ENCODE measurements at places on chromosomes 16 and 17.

DNA sequence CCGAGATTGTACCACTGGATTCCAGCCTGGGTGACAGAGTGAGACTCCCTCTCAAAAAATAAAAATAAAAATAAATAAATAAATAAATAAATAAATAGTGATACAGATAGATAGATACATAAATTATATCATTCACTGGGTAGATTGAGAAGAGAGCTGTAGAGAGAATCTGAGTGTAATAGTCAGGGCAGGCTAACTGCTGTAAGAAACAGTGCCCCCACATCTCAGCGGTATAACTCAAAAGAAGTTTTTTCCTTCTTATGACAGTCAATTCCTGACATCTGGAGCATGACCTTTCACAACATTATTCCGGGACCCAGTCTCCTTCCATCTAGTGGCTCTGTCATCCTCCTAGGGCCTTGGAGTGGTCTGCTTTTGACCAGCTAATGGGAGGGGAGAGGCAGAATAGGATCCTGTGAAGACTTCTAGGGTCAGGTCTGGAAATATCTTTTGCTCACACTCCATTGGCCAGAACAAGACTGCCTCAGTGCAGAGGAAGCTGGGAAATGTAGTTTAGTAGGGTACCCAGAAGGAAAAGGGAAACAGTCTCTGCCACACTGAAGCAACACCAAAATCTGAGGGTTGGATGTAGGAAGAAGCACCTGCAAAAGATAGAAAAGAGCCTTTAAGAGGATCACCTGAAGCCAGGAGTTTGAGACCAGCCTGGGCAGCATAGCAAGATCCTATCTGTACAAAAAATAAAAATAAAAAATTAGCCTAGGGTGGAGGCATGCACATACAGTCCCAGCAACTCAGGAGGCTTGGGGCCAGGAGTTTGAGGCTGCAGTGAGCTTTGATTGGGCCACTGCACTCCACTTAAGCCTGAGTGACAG, 3.0 kb upstream of the QPRT start:
- DNase-seq: no peak

DNA sequence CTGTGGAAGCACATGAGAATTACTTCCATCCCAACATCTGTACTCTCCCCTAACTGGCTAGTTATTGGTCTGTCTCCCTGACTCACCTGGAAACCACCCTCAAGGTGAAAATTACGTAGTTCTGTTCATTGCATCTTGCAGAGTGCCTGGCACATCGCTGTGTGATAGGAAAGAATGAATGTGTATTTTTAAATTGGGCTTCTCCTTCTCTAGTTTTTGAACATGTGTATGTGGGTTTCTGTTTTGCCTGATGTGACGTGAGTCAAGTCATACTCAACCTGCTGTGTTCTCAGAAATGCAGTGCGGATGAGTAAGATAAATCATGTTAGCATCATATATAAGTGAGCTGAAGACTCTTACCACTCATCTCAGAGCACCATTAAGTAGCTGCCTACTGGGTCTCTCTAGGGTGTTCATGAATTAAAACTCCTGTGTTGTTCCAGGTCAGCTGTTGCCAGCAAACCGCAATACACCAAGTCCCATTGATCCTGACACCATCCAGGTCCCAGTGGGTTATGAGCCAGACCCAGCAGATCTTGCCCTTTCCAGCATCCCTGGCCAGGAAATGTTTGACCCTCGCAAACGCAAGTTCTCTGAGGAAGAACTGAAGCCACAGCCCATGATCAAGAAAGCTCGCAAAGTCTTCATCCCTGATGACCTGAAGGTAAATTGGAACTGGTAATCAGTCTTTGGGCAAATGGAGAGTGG, 50.2 kb downstream of the HLF start:
- DNase-seq: no peak

DNA sequence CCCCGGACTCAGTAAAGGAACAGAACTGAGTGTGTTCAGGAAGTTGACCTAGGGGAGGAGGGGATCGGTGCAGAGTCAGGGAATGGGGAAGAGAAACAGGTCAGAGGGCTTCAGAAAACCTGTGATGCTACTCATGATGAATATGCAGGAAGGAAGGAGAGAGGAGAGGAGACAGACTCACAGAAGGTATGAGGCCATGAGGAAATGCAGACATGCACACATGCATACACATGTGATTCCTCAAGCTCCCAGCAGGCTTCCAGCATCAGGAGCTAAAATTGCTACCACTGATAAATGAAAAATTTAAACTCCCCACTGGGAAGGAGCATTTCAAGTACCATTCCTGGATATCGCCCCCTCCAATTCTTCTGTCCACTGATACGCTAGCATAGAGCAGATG, 262.6 kb downstream of the SLC39A11 start:
- DNase-seq: no peak

DNA sequence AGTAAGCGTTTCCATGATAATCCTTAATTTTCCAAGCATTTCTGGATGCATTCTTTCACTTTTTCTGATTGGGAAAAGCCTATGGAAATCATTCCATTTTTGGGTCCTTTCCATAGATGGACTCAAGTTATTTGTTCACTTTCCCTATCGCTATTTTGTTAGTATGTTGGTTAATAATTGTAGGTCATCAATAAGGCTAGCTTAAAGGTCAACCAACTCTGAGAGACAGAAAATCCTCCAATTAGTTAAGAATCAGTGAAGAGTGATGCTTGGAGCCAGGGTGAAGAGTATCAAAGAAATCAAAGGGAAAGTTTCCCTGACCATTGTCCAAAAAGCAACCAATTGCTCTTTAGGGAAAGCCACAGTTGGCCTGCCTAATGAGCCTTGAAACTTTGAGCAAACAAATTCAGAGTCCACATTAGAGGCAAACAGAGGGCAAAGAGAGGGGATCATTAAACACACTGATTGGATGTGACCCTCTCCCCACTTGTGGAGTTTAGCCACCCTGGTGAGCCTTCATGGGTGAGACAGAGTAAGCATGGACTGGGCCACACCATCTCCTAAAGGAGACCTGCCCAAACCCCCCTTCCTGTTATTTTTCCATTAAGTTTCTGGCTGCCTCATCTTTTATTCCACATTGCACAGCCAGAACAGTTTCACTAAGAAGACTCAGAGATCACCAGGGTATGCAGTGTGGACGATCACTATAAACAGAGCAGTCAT, 133.4 kb upstream of the DYNLRB2 start:
- no peak for DNase-seq

DNA sequence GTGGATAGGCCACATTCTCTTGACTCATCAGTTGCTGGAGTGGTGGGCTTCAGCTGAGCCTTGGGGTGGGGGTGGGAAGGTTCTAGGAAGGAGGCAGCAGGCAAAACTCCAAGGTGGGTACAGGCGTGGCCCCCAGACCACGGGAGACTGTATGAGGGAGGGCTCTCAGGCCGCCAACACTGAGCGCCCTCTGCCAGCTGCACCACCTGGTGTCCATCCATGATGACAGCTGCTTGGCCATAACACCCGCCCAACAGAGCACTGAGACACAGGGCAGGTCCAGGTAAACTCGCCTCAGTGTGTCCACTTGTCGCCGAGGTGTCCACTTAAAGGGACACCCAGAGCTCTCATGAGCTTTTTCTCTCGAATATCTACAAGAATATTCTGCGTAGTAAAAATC, 133.5 kb downstream of the C16orf95 start:
- no peak for DNase-seq

GRCh38 chr17:74305865-74306654, 20.0 kb upstream of the KIF19 start:
- DNase-seq: no peak

DNA sequence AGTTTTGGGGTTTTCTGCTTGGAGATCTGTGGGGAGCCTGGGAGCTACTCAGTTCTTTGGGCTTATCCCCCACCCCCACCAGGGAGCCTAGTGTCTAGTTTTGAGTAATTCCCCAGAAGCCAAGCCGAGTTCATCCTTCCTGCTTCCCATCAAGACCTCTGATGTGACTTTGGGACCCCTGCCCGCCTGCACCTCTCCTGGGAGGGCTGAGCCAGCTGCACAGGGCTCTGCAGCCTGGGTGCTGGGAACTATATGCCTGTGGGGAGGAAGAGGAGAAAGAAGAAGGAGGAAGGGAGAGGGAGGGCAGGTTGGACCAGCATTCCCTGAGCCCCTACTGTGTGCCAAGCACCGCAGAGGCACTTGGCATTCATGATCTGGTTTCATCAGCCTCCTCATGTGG, 178.9 kb downstream of the TMEM132E start:
- no peak for DNase-seq

- no peak for DNase-seq
These were observed 341.4 kb downstream of the FOXL1 start for GRCh38 chr16:86919578-86920305.

GRCh38 chr17:16286009-16286946, 67.0 kb downstream of the CENPV start:
- DNase-seq: no peak

DNA sequence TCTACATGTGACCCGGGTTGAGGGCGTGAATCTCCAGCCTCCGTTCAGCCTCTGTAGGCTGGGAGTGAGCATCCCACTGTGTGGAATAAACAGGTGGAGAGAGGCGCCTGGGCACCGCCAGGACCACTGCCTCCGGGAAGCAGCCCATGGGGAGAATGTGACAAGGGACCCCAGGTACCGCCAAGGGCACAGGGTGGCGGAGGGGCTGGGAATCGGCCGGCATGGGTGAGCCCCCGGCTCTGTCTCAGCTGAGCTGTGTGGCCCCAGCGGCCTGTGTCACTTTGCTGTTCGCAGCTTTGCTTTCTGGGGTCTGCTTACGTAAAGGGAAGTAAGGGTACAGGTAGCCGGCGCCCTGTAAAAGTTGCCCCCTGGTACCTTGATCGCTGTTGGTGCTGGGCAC, 11.5 kb downstream of the GSE1 start:
- no peak for DNase-seq

- DNase-seq: peak; percentile 46
These were observed 1.9 kb upstream of the UTP6 start for GRCh38 chr17:31903401-31903800.

- DNase-seq: no peak
These were observed 164.8 kb downstream of the HAPSTR1 start for GRCh38 chr16:9256196-9256595.

GRCh38 chr16:73047536-73048291, at the start of gene ZFHX3:
Gene ZFHX3 (minus strand): TSS chr16:73048128. CDS start chr16:72960145, 87,983 bp downstream.
- no peak for DNase-seq

- peak; percentile 86 for DNase-seq
These were observed 755 bp downstream of the PIEZO1 start for GRCh38 chr16:88784074-88784855.

DNA sequence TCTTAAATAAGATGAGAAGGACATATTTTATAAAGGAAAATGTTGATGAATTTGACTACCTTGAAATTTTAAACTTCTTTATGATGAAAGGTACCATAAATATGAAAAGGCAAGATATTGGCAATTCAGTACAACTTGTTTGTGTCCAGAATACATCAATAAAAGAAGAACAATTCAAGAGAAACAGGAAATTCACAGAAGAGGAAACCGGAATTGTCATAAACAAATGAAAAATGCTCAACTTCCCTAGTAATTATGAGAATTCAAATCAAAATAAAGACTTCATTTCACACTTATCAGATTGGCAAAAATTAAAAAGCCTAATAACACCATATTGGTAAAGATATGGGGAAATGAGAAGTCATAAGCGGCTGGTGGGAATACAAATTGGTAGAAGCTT, 54.3 kb downstream of the WSB1 start:
- no peak for DNase-seq

DNA sequence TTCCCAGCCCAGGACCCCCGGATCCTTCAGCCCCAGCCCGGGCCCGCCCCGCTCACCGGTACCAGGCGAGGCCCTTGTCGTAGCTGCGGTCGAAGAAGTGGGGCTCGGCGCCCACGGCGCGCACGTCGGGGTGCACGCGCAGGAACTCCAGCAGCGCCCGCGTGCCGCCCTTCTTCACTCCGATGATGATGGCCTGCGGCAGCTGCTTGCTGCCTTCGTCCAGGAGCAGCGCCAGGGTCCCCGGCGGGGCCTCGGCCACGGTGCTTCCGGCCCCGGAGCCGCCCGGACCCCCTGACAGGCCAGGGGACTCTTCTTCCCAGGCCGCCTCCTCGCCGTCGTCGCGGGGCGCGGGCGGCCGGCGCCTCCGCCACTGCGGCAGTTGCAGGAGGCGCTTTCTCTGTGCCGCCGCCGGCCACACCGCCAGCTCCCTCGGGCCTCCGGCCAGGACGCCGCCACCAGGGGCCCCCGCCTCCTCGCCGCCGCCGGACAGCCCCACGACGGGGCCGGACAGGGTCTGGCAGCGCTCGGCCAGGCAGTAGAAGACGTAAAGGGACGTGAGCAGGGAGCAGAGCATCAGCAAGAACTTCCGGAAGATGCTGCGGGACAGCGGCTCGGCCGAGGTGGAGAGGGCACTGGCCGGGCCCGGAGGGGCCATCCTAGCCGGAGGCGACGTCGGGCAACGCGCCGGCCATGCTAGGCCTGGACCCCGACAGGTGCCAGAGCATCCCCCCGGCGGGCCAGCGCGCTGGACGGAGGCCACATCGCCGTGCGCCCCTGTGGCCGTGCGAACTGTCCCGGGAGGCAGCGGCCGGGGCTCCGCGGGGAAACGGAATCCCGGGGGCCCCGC, 1.0 kb downstream of the HS3ST3A1 start:
- DNase-seq: no peak

GRCh38 chr16:52861614-52862022, 191.1 kb downstream of the CHD9NB start:
- no peak for DNase-seq

DNA sequence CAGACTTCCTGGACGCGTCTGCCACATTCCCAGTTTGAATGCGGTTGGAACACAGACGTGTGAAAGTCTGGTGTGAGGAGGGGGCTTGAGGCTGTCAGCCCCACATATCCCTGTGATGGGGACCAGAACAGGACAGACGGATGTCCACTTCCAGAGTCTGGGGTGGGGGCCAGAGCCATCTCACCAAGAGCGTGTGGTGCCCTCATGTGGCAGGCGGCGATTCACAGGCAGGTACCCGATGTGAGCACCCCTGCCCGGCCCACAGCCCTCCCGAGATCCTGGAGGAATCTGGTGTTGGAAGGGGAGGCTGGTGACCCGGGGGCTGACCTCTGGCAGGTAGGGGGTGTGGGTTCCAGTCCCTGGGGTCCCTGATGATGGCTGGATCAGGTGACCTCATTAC, 51.5 kb downstream of the ENGASE start:
- DNase-seq: no peak

DNA sequence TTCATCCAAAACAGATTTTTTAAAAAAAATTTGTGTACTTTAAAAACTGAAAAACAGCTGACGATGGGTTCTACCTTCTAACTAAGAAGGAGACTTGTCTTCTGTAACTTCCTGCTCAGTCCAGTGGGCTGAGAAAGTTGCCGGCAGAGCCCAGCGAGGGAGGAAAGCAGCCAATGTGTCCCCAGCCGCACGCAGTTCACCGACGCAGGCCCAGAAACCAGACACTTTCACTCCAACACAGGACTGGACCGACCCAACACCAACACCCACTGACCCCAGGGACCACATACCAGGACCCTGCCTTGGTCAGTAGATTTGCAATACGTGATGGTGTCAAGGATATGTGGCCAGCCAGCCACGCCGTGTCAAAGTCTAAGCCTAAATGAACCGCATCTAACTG, 25.6 kb downstream of the TRAP1 start:
- no peak for DNase-seq

DNA sequence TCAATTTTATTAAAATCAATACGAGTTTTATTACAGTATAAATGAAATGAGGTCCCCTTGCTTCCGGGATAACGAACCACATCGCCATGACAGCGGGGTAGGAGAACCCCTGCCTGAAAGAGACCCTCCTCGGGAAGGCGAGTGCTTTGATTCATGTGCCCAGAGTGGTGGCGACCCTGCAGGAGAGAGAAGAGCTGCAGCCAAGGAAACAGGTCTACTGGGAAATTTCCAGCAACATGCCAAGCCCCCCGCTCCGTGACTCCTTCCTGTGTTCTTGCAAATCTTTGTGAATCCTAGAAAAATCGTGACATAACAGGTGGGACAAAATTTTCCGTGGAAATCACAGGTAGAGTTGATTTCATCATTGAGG, 162.5 kb downstream of the WSCD1 start:
- DNase-seq: no peak

- DNase-seq: no peak
These were observed 601.7 kb downstream of the MAF start for GRCh38 chr16:78998879-78999278.

All from chondrocyte (in vitro differentiated cells).